Stimulated activated memory B cell treated with anti-CD40 and anti-IgM and Interleukin-4, amounts not matched to agents 10 μg/mL and 1 μg/mL and 100 μg/mL, for 72 hours (primary cell): ENCODE measurements at places on chromosomes 6 and 20.

GRCh38 chr20:32366380-32366779 lies 8.2 kb downstream of the ASXL1 start:
- peak; percentile 65 for ATAC-seq

GRCh38 chr6:3627501-3627900 lies 124.0 kb downstream of the PXDC1 start:
- ATAC-seq = no peak

DNA sequence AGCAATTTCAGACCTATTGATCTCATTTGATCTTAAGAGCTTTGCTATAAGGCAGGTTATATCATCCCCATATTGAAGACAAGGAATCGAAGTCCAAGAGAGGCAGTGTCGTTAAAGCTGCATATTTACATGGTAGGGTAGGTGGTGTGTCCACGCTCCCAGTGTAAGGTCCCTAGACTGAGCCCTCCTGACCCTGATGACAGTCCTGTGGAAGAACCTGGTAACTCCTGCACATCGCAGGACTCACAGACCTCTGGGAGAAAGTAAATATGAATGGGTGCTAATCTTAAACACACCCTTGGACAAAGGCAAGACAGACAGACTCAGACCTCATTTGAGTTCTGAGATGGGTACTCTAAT lies 602 bp upstream of the HLA-DPB1 start:
- ATAC-seq = peak; percentile 1

- no peak for ATAC-seq
These were observed 273.5 kb downstream of the COL12A1 start for GRCh38 chr6:74932232-74932888.

- ATAC-seq = no peak
These were observed 22.7 kb downstream of the HIVEP1 start for GRCh38 chr6:12034837-12035236.

GRCh38 chr6:158042245-158042798 lies 60.7 kb downstream of the SYNJ2 start:
- no peak for ATAC-seq

DNA sequence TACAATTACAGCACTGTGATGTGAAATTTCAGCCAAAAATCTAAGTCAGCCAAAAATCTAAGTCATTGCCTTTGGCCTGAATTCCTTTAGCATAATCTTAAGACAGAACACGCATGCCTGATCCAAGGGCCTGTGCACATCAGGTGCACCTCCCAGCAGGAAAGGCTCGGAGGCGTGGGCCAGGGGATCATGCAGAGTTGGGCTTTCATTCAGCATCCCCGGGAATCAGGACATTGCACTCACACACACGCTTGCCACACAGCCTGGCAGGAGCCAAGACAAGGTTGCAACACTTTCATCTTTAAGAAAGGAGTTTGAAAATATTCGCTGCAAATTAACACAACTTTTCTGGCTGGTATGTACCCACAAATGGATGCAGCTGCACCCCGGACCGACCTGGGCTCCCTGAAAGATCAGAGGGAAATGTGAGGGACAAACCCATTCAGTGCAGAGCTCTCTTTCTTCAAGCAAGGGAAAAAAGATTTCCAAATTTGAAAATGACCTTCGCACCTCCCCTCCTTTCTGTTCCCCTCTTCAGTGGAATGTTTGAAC lies 48.8 kb downstream of the ERMARD start:
- ATAC-seq = no peak

DNA sequence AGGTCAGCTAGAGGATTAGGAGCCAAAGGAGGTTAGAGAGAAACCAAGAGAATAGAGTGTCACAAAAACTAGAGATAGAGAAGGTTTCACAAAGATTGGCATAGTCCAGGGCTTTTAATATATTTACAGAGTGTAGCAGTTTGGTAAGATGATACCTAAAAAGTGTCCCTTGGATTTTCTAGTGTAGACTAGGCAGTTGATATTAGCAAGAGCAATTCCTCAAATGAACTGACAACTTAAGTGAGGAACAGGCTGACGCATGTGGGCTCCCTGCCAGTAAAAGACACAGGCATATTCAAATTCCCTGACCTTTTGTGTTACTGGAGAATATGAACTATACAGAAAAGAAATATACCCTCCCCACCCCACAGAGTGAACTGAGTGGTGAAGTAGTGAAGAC lies 40.1 kb downstream of the VTA1 start:
- no peak for ATAC-seq

GRCh38 chr6:29602564-29603361 lies 17.8 kb downstream of the OR2H2 start:
- no peak for ATAC-seq
